ENCODE measurements at places on chromosomes 6 and 20. TPM values are rescaled to one million over a fixed set of nuclear protein-coding genes. Genes with fewer than 3 reads are reported as not detected.
A peak's percentile ranks its signal among the peaks of the same experiment; 100 is the strongest.

- DNase-seq: no peak
Measured at GRCh38 chr20:19522836-19523590, 235.0 kb upstream of the RIN2 start.

- no peak for DNase-seq
Measured at GRCh38 chr20:37816003-37816402, 86.9 kb upstream of the VSTM2L start.

DNA sequence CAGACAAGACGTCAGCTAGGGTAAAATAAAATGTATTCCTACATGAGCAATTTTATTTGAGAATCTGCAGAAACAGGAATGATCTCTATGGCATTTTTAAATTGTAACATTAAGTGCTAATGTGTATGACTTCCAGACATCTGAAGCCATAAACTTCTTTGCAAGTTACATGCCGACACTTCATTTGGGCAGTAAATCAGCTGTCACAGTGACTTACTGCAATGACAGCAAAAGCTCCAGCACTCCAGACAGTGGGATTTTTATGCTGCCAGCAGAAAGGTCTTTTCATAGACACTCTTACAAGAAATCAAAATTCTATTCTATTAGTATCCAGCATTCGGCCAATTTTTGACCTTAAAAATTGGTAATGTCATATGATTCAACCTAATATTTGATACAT, 156.3 kb upstream of the SNX9 start:
- DNase-seq: no peak

DNA sequence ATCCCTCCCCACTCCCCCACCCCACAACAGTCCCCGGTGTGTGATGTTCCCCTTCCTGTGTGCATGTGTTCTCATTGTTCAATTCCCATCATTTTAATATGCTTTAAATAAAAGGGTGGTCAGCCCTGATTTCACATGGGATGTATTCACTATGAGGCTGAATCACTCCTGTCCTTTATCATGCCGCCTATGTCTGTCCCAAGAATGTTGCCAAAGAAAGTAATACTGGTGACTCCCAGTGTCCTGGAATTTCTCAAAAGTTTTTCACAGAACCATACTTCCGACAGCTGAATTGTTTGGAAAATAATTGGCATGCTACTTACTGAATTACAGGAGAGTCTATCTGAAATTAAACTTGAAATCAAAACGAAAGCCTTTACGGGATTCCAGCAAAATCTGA, 217.7 kb downstream of the HAO1 start:
- DNase-seq: no peak

DNA sequence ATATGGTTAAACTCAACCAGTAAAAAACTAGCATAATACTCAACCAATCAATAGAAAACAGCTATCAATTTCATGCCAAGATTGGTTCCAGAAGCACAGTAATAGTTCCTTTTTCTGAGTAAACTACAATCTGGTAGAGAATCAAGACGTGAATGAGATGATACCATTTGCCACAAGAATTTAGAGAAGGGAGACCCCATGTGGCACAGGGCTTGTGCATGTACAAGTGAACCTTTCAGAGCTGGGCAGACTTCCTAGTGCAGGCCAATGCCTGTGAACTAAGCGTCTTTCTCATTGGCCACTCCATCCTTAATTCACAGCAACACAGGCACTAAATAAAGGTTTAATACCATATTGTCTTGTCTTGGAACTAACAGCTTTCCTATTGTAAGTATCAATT, 213.5 kb downstream of the RFPL4B start:
- DNase-seq: no peak

- no peak for DNase-seq
Measured at GRCh38 chr20:37291724-37292126, 2.3 kb downstream of the MANBAL start.

DNA sequence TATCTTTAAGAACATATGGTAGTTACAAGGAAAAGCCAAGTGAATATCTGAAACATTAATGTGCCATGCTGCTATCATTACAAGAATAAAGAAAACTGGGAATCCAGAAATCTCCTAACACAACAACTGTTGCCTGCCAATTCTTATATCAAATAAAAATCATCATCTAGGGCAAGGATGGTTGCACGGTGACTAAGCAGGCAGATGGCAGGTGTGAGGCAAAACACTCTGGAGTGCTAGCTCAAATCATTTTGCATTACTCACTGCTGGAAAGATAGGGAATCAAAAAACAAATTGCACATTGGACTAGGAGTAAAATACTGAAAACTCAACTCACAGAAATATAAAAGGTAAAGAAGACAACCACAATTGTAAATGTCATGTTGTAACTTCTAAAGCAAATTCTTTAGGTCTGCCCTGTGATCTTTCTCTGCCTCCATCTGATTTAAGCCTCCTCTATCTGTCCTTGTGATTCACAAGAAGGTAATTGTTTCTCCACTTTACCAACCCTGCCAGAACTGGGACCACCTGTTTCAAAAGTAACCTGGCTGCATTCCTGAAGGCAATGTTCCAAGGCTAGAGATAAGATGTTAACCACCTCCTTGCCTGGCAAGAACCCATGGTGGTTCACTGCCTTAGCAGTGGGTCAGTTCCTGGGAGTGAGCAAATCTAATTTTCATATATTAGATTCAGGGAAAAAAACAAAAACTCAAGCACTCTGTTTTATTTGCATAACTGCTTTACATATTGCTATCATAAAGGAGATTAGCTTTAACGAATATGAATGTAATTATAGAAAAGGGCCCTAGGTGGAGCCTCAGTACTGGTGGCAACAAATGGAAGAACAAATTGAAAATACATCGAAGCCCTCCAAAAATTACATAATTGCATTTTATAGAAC, 33.1 kb upstream of the LCA5 start:
- DNase-seq: no peak

- no peak for DNase-seq
Measured at GRCh38 chr6:67129780-67130179, 1422.8 kb upstream of the EYS start.

GRCh38 chr6:140977403-140977802, 1155.3 kb upstream of the GJE1 start:
- DNase-seq: no peak

- no peak for DNase-seq
Measured at GRCh38 chr6:135254471-135254870, 73.4 kb downstream of the MYB start.

GRCh38 chr6:105495515-105495914, 92.6 kb upstream of the PREP start:
- no peak for DNase-seq

- no peak for DNase-seq
Measured at GRCh38 chr6:16583144-16583762, 178.0 kb downstream of the ATXN1 start.

- peak; percentile 74 for DNase-seq
Measured at GRCh38 chr6:125191916-125192609, 38.5 kb downstream of the TPD52L1 start.

GRCh38 chr6:22325481-22325880, 28.6 kb upstream of the PRL start:
- no peak for DNase-seq

- no peak for DNase-seq
Measured at GRCh38 chr6:92708270-92708669, 711.1 kb downstream of the EPHA7 start.

- DNase-seq: no peak
Measured at GRCh38 chr6:144793744-144794143, 508.6 kb downstream of the UTRN start.

Gene PTK7
- 1.3 TPM for total RNA-seq

Gene R3HDML
- total RNA-seq: not detected

Gene PLA2G7
- total RNA-seq: not detected

Gene LAMA5
- 1.1 TPM for total RNA-seq

Gene HNF4A
- not detected for total RNA-seq

Gene INSM1
- 6.9 TPM for total RNA-seq

Gene NFATC2
- total RNA-seq: 36.5 TPM

Gene LY6G6F
- total RNA-seq: not detected

All from activated CD4-positive, alpha-beta memory T cell treated with anti-CD3 and anti-CD28 coated beads for 36 hours (primary cell).